ENCODE measurements at places on chromosomes 4 and X.

GRCh38 chrX:45584717-45585116 lies 384.0 kb upstream of the DIPK2B start:
- DNase-seq, result no peak

DNA sequence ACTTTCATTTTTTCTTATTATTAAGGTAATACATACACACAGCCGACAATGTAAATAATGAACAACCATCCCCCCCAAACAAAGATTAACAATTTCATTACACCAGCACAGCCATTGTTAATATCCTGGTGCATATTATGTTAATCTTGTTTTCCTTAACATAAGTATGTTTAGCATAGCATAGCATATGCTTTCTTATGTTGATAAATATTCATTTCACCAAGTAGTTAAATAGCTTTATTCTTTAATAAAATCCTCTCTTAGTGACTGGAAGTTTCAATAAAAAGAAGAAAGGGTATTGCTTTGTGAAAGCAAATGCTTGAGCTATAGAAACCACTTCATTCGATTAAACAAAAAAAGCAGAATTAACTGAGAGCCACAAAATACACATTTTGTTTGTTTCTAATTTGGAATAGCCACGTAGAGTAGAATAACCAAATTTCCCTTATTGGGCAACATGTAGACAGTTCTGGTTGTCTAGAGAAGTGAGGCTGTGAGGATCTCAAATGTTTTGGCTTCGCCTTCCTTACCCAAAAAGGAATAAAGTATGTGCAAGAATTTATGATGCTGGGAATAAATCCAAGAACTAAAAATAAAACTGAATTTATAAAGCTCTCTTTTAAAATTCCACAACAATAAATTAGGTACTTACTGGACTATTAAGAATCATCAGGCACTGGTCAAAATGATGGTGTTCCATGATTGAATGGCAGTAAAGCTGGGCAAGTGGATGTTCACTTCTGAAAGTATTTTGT lies 118.0 kb downstream of the PDE5A start:
- DNase-seq, result no peak

GRCh38 chr4:53346920-53347852 lies 18.7 kb downstream of the SCFD2 start:
- no peak for DNase-seq

GRCh38 chrX:7546551-7547080 lies 296.4 kb upstream of the VCX start:
- DNase-seq, result no peak

DNA sequence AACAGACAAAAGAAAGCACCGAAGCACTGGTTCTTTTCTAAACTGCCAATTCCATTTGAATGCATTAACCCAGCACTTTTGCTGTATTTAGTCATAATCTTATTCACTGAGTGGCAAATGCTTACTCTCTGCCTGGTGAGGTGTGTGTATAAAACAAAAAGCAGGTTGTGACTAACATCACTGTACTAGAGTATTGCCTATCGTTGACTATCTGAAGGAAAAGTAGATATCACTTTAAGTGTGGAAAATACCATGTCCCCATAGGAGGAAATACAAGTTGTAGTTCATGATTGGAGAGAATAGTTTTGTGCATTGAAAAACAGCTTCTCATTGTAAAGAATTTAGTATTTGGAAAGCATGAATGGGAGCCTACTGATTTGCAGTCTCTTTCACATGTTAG lies 2.7 kb downstream of the PDLIM5 start:
- DNase-seq, result peak; percentile 23

DNA sequence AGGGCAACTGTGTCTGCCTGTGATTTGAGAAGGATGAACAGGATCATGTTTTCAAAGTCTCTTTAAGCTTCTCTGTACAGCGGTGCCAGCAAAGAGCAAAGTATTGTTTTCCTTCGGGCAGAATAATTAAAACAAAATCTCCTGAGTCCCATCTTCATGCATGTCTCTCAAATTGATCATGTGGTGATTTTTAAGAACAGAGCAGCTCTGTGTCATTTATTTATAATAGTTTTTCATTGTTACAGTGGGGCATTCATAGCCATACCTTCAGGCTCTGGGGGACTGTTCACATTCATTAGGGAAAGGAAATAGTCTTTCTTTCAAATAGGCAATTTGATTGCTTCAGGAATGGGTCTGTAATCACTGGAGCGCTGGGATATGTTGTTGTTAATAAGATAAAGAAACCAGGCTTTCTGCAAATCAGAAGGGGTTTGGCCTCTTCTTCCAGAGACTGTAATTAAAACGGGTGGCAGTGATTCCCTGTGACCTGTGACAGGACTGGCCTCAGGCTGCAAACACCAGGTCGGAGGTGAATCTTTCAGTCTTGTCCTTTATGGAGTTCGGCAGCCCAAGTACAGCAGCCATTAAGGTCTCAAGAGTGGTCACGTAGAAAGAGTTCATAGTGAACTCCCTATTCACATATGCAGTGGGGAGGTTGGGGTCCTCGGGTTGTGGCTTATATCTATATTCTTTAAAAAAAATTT lies 29.3 kb upstream of the CBR4 start:
- no peak for DNase-seq

DNA sequence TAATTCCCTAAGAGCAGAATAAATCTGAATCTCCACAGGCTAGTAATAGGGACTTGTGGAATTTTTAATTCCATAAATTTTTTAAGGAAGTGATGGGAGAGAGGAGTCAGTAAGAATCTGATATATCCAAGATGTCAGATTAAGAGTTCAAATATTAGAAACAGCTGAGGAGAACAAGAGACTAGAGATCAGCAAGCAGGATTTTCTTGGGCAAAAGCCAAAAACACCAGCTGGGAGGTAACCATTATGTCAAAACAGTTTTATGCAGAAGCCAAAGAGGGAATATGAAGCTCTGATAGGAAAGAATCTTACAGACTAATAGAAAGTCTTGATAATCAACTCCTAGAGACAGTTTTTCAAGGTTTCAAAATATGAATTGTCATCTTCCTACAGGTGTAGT lies 72.2 kb upstream of the RBPJ start:
- no peak for DNase-seq

GRCh38 chr4:3261411-3262207 lies 12.7 kb downstream of the MSANTD1 start:
- no peak for DNase-seq

- no peak for DNase-seq
Observed at GRCh38 chr4:120007191-120007871, 59.3 kb downstream of the MAD2L1 start.

- DNase-seq, result no peak
Observed at GRCh38 chr4:6758728-6759127, 23.8 kb upstream of the KIAA0232 start.

DNA sequence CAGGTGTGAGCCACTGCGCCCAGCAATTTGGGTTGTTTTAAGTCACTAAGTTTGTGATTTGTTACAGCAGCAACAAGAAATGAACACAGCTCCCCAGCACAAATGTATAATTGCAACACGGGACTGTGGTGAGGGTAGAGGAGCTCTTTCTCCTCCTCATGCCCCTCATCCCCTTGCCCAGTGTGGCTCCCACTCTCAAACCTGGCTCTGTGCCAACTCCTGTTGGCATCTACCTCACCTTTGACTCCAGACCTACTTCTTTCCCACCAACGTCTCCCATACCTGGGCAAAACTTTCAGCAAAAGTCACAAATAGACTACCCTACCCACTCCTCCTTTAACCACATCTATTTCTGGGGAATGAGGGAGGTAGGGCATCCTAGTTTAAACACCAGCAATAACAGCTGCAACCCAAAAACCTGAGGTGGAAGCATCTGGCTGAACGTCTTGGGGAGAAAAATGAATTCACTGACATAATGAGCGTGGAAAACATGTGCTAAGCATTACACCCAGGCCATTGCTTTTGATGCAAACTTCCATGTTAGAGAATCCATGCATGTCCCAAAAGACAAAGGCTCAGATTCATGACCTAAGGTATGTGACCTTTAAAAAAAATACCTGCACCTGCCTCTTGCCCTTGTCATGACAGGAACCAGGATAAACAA lies 19.2 kb downstream of the LNX1 start:
- no peak for DNase-seq

GRCh38 chr4:121688701-121689100 lies 8.1 kb downstream of the ANXA5 start:
- DNase-seq, result no peak

GRCh38 chrX:16870095-16870861 lies at the start of gene RBBP7:
Gene RBBP7 (minus strand): TSS chrX:16870362. CDS start chrX:16870053, 309 bp downstream.
- peak; percentile 80 for DNase-seq

- peak; percentile 3 for DNase-seq
Observed at GRCh38 chr4:150619042-150619441, 37.1 kb downstream of the MAB21L2 start.

DNA sequence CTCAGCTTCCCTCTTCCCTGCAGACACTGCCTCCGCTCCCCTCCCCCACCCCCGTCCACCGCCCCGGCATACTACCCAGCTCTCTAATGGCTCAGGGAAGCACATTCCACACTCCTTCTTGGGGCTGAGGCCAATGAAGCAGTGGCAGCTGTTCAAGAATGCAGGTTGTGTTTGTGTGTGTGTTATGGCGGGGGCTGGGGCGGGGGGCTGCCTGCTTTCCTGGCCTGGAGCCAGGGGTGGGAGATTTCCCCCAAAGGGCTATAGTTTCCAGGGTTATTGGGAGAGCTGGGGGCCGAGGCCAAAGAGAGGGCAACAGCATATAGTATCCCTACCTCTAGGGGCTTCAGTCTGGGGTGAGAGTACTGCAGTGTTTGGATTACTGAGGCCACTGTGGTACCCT lies 149.4 kb downstream of the EFNB1 start:
- no peak for DNase-seq

DNA sequence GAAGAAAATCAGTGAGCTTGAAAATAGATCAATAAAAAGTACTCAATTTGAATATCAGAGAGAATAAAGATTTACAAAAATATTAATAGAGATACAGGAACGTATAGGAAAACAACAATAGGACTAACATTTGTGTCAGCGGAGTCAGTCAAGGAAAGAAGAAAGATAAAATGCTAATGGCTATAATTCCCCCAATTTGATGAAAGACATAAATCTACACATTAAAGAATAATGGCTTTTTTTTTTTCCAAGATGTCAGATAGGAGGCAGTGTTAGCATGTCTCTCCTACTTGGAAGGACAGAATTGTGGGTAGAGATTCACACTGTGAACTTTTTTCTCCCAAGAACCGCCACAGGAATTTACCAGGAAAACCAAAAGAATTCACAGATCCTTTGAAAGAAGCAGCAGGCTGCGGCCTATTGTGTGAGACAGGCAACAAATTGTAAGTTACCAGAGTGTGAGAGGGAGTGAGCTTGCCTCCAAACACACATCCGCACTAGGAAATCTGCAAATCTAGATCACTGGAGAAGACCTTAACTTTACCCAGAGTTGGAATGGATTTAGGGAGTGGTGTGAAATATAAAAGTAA lies 249.9 kb downstream of the PRDM5 start:
- DNase-seq, result no peak

DNA sequence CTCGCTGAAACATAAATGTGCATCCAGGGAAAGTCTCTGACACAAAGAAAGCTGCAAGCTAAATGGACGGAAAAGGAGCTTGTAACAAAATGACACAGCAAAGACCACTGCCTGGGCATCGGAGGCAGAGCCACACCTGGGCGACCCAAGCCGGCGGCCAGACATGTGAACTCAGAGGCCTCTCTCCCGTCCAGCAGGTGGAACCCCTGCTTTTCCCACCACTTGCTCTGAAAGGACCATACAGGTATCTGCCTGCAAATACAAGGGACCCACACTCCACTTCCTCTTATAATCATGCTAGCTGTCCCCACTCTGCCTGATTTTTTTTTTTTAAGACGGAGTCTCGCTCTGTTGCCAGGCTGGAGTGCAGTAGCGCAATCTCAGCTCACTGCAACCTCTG lies 12.0 kb downstream of the CPLX1 start:
- DNase-seq, result no peak

DNA sequence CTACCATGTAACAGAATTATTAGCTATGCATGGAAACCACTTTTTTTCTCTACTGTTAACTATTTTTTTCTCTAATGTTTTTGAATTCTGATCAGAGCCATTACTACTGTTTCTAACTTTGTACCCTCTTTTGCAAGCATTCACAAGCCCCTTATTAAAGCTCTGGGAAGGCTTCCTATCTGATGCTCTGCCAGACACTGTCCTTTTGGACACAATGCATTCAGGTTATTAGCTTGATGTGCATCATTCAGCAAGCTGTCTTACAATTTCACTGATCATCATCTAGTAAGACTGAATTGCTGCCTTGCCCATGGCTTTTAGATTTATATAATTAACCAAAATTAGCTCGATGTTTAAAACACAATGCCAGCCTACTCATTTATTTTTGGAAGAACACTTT lies 155.1 kb downstream of the NR3C2 start:
- no peak for DNase-seq

DNA sequence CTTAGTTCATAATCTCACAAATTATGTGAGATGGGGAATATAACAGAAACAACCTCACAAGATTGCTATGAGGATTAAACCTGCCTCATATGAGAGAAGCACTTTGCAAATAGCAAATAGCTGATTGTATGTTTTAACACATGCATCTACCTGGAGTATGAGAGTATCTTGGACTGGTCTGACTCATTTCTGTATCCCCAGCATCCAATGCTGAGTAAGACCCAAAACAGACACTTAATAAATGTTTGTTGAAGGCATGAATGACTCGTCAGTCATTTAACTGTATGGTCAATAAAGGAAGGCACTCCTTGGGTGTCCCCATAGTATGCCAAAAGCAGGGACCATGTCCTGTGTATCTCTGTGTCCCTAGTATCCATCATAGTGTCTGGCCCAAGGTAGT lies 350.9 kb upstream of the F9 start:
- DNase-seq, result no peak
